ENCODE measurements at places on chromosomes 12 and 14. TPM values are rescaled to one million over a fixed set of nuclear protein-coding genes. Genes with fewer than 3 reads are reported as not detected.
A peak's percentile ranks its signal among the peaks of the same experiment; 100 is the strongest.

- no peak for DNase-seq
Observed at GRCh38 chr14:72812292-72812851, 81.5 kb downstream of the DPF3 start.

Gene SMCO2
- not detected for polyA plus RNA-seq

- no peak for DNase-seq
Observed at GRCh38 chr14:36683083-36683724, 21.5 kb downstream of the PAX9 start.

DNA sequence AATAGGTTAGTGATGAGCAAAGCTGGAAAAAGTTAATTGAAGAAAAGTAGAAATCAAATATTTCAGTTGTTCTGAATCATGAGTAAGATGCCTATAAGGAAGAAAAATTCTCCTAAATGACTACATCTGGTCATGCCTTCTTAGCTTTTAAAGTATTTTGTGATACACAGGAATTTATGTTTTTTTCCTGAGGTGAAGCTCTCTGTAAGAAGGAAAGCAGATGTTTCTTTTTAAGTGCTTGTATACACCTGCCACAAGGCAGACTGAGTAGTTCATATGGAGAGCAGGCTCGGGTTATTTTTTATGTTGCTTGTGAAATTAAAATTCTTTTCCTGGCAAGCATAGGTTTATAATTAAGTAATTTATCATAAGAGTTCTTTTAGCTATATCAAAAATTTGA is 275.2 kb downstream of the RAD51B start:
- no peak for DNase-seq

DNA sequence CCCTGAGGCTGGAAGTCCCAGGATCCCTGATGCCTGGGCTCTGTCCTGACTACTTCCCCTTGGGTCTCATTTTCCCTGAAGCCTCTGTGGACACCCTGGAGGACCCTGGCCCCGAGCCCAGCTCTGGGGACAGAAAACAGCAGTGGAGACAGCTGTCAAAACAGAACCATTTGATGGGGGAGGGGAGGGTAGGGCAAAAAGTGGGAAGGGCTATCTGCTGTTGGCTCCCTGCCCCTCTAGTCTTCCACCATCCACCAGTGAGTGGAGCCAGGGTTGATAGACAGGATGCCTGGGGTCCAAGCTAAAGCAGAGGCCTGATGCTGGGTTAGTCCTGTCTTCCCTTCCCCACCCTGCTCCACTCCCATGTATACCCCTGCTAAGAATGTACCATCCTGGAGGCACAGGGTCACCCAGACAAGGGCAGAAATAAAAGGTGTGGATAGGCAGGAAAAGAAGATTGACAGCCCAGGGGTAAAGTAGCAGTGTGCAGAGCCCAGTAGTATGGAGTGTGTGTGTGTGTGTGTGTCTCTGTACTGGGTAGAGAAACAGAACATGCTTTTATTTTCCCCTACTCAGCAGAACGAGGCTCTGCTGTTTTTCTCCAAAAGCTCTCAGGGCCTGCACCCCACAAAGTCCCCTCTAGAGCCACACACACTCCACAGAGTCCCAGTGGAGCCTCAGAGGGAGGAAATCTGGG is 9.8 kb downstream of the ZNF385A start:
- DNase-seq = no peak

Gene OAS2
- 2.8 TPM for polyA plus RNA-seq

DNA sequence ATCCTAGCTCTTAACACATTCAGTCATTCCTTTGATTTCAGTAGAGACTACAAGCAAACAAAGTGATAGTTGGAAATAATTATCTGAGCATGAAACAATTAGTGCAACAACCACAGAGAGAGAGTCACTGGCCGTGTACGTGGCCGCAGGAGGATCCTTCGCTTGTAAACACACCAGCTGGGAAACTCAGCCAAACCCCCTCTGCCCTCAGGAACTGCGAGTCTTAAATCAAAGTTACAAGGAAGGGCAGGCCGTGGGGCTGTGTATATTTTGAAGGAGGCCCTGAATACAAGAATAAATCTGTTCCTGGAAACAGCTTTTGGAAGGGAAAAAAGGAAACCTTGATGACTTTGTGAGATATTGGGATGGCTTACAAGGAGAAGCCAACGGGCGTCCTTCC is 164.5 kb downstream of the ANO2 start:
- no peak for DNase-seq

DNA sequence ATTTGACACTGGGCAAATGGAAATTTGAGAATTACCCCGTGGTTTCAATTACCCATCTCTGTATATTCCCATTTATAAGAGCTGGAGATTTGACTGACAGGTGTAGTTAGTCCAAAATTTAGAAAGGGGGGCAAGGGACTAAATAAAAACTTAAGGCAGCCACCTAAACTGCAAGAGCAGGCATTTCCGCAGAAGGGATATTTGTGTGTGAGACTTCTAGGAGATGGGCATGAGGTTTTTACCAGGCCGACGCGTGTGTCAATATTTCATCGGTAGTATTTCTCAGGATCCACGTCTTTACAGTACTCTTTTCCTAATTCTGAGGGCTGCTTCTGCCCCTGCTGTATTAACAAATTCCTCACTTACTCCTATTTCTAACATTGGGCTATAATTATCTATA is 1.4 kb downstream of the FAR2 start:
- DNase-seq = no peak

Gene DTD2
- polyA plus RNA-seq = 12.9 TPM

DNA sequence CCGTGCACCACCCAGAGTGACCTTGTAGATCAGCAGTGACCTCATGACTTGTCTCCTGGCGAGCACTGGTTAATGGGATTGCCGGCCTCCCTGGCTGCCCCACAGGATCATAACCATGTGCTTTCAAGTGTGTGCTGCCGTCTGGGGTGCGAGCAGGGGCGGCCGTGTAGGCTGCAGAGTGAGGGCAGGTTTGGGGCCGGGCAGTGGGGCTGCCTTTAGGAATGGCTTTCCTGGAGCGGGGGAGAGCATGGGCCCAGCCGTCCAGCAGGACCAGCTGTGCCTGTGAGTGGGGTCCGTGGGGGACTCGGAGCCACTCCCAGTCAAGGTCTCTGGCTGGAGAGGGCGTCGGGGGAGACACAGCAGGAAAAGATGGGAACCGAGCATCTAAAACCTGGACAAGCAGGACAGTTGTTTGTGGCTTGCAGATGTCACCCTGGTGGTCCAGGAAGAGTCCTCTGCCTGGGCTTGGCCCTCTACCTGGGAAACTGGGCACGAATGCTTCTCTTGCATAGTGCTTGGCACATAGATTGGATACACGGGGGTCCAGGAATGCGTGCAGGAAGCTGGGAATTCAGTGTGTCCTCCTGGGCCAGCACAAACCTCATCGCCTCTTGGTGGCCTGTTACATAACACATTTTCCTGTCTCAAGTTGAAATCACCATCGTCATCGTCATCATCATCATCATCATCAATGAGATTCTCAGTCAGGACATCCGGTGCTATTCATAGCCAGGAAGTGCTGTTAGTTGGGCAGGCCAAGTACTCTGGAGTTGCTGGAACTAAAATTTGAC is 96.0 kb downstream of the ADGRD1 start:
- DNase-seq = no peak

DNA sequence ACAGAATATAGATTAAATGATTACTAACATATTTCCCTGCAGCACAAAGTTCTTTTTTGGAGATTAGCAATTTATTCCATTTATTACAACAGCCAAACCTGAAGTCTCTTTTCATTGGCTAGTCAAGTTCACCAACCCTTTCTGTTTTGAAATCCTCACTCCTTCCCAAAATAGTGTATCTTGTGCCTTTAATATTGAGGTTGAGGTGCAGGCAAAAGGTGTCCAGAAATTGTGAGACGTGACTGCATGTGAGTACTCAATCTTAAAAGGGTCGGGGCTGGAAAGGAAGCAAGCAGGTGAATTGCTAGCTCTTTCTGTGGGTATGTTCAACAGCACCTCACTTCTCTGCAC is 11.1 kb upstream of the FOXN3 start:
- DNase-seq = no peak

Gene STAB2
- 1.5 TPM for polyA plus RNA-seq

Gene C12orf60
- polyA plus RNA-seq = 0.74 TPM

Gene TAS2R42
- not detected for polyA plus RNA-seq

Gene KRT3
- polyA plus RNA-seq = not detected

GRCh38 chr14:34874386-34875030 is 652 bp downstream of the BAZ1A start:
- DNase-seq = peak; percentile 56

GRCh38 chr12:52895726-52896189 is 9.1 kb downstream of the KRT8 start:
- DNase-seq = no peak

GRCh38 chr12:101238306-101238705 is 28.3 kb upstream of the SLC5A8 start:
- DNase-seq = no peak

GRCh38 chr12:2737656-2738241 is 57.0 kb upstream of the FKBP4 start:
- DNase-seq = no peak

GRCh38 chr12:24109381-24110039 is 160.0 kb upstream of the SOX5 start:
- no peak for DNase-seq

Gene TMCC3
- 23.2 TPM for polyA plus RNA-seq

DNA sequence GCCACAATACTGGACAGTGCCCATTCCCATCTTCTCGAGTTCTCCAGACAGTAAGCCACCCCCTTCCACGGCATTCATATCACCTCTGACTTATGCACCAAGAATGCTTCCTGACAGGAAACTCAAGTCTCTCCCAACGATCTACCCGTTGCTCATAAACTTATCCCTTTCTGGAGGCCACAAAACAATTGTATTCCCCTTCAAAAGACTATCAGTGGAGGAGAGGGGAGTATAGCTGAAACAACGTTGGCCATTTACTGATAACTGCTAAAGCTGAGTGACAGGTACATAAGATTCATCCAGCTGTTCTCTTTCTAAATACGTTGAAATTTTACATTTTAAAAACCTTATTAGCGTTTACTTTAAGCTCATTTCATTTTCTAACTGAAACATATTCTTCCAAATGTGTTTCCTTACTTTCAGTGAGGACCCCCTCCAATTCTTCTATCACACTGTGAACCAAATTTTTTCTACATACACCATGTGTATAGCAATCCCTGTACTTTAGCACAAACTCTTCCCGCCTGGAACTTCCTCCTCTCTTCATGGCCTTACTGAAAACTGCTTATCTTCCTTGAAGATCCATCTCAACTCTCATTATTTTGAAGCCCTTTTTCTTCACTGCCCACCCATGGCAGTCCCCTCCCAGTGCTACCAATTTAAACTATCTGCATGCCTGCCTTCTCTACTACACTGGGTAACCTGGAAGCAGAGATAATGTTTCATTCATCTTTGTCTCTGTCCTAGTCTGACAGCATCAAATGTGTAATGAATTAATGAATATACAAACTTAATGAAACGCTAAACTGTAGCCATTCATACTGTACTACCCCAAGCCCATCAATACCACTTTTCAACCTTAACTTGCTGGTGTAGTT is 28.8 kb downstream of the ATXN2 start:
- DNase-seq = no peak

Gene PALS1
- polyA plus RNA-seq = 13.0 TPM

- DNase-seq = peak; percentile 61
Observed at GRCh38 chr12:93002293-93003054, 73.4 kb upstream of the EEA1 start.

Gene ING4
- polyA plus RNA-seq = 47.6 TPM

DNA sequence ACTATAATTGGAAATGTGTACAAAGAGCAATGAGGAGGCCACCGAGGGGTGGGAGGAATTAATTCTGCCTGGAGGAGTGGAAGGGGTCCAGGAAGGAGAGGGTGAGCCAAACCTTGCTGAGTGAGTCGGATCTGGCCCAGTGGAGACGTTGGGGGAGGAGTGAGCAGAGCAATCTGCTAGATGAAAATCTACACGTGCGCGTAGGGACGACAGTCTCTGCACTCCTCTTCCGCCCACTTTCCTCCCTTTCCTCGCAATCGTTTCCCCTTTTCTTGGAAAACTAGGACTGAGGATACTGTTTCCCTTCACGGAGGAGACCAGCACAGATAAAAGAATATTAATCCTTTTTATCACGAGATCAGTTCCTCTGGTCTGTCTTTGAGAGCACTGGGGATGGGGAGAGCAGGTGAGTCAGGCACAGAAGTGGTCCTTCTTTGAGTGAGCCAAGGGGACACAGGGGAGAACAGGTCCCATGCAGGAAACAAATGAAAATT is 2.9 kb upstream of the NAB2 start:
- DNase-seq = peak; percentile 71

DNA sequence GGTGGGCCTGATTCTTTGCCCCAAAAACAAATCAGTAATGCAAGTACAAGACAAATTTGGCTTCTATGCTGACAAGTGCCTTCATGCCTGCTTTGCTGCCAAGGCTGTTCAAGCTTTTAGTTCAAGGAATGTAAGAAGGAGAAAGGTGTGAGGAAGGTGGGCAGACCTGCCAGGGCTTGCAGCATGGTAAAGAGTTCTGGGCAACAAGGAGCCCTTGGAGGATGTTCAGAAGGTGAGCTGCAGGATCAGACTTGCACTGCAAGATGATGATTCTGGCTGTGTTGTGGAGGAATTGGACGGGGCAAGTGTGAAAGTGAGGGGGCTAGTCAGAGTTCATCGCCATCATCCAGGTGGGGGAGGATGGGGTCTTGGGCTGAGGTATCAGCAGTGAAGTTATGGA is 167.9 kb downstream of the NUAK1 start:
- DNase-seq = no peak

DNA sequence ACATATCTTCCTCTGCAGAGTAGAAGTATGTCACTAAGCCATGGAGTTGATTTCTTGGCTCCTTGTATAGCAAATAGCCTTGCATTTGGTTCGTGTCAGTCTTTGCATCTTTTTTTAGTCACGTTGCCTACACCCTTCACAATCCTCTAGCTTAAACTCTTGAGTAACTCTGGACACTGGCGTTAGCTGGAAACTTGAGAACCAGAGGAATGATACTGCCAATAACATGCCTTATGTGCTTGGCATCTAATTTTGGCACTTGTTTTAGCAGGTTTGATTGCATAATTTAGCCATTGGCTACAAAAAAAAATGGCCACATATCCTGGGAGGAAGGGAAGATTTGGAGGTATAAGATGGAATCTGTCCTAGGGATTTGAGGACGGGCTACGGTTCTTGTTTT is 136.2 kb downstream of the ETV6 start:
- DNase-seq = no peak

GRCh38 chr14:99875421-99875820 is 82.2 kb downstream of the EML1 start:
- DNase-seq = no peak

DNA sequence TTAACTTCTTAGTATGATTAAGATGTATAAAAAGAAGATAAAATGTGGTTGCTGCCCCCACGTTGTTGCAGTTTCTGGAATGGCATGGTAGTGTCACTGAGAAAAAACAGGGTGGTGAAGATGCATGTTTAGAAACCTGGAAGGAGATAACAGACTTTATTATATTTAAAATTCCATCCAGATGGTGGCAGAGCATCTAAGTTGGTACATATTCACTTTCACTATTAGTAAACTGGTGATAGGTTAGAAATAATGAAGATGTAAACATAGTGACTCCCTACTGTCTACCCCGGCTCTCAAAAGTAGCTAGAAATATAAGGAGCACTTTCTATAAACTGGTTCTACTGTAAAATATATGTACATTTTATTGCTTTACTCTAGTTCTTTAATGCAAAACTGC is 279.3 kb downstream of the NPAS3 start:
- no peak for DNase-seq

- DNase-seq = no peak
Observed at GRCh38 chr12:62722971-62723680, 211.8 kb downstream of the PPM1H start.
